EH (cell line): ENCODE measurements at places on chromosomes 13 and 19.

DNA sequence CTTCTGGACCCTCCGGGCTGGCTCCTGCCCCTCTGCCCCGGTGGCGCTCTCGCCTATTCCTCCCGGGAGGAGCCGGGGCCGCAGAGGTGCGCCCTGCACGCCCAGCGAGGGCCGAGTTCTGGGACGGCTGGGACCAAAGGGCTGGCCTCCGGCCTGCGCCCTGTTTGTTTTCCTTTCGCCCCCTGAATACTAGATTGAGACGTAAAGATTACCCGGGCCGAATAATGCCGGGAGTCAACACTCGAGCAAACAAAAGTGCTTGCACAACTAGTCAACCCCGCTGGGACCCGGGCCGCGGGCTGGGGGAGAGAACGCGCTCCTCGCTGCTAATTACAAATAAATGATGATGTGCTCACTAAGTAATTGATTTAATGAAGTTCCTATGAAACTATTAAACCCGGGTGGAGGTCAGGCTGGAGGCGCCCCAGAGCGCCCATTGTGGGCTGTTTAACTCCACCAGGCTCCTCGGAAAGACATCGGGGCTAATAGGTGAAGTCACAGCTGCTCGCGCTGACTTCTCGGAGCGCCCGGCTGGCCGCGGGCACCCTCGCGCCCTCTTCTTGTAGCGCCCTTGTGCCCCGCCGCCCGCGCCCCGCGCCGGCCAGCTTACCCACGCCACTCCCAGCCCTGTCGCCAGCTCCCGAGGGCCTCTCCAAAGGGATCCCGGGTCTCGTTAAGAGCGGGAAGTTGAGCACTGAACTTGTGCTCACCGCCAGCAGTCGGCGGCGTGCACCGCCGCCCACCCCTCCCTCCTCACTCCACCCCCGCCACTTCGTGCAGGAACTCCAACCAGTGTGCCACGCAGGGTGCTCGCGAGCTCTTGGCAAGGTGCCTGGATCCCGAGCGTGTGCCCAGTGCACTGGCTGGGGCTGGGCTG is 14.9 kb downstream of the ZIC5 start:
- DNase-seq = no peak

- no peak for DNase-seq
Measured at GRCh38 chr19:58227964-58228584, 640 bp upstream of the ZNF544 start.

- DNase-seq = peak; percentile 93
Measured at GRCh38 chr19:36772311-36773222, at the start of gene ZNF850. TSS of gene ZNF850 (minus strand) at chr19:36772807. CDS start at chr19:36762606, 10,201 bp downstream.

DNA sequence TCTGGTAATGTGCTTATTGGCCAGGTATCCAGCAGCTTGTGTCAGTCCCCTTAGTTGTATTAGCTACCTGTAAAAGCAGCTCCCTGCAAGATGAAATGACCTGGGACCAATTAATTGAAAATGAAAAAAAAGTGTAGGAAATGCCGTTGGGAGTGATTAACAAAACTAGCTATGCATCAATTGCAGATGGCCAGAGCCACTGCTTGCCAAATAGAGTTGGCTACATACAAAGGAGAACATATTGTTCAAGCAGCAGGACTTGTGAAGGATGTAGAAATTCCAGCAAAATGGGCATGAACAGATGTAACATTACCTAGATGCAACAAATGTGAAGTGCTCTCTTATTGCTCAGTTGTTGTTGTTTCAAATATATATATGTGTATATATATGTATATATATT is 300.5 kb downstream of the PCDH17 start:
- DNase-seq = no peak

DNA sequence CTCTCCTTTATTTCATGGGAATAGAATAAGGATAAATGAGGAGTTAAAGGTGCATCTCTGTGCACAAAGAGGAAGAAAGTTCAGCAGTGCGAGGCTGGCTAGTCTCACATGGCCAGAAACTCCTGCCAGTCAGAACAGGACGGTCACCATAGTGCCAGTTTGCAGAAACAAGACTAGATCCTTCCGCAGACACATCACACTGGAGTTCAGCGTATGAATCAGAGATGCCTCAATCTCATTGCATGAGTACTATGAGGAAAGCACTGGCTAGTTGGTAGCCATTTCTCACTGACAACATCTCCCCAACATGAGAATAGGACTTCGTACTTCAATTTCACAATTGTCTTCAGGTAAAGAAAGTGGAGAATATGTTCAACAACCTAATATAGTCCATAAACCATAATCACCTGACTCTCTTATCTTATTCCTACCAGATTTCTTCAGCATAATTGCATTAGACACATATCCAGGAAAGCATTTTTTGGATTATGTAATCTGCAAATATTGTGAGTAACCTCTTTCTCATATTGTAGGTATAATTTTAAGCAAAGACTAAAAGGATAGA is 34.9 kb downstream of the RXFP2 start:
- DNase-seq = peak; percentile 25

GRCh38 chr13:97100821-97101220 is 106.5 kb upstream of the OXGR1 start:
- DNase-seq = no peak

GRCh38 chr13:50275392-50276063 is 260.3 kb downstream of the KCNRG start:
- DNase-seq = no peak

- peak; percentile 78 for DNase-seq
Measured at GRCh38 chr13:27826379-27827353, 34.4 kb downstream of the GSX1 start.

- DNase-seq = peak; percentile 81
Measured at GRCh38 chr19:18112989-18113478, 15.5 kb downstream of the MAST3 start.

GRCh38 chr19:10207026-10207425 is 12.3 kb upstream of the DNMT1 start:
- no peak for DNase-seq

GRCh38 chr19:41588497-41589209 is 12.7 kb downstream of the CEACAM21 start:
- peak; percentile 57 for DNase-seq

DNA sequence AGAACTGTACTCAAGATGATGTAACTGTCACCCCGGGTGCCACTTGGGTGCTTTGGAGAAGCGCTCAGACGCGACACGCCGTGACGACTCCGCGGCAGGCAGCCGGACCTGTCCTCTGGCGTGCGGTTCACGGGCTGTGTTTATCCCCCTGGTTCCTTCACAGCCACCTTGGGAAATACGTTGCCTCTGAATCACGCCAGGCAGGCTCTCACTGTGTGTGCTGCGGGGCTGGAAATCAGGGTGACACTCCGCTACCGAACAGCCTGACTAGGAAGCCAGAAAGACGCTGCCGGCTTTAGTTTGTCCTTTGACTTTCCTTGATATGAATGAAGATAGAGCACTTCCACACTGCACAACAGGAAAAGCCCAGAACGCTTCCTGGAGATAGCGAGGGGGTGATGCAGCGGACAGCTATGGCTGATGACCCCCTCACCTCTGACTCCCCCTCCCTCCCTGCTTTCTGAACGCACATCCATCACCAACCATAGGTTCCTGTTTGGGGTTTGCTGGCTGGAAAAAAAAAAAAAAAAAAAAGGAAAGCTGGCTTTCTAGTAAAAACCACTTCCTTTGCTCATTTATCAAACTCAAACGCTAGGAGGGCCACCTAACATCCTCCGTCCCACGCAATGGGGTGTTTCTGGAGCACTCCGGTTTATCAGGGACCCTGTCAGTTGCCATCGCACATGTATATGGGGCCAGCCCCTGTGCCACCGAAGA is 3.7 kb upstream of the GP6 start:
- no peak for DNase-seq

DNA sequence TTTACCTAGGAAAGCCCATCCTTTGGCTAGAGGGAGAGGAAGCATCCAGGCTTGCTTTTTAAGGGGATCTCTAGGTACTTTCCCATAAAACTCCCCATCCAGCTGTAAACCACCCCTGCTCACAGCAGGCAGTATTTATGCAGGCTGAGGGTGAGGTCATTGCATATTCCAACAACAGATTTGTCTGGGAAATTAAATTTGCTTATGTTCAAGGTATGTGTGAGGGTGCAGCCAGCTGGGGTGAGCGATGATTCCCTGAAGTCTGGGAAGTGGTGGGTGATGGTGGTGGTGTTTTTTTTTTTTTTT is 96.3 kb upstream of the C1QTNF9B start:
- DNase-seq = peak; percentile 24

GRCh38 chr19:56566904-56567273 is 379 bp upstream of the ZNF470 start:
- DNase-seq = peak; percentile 44

DNA sequence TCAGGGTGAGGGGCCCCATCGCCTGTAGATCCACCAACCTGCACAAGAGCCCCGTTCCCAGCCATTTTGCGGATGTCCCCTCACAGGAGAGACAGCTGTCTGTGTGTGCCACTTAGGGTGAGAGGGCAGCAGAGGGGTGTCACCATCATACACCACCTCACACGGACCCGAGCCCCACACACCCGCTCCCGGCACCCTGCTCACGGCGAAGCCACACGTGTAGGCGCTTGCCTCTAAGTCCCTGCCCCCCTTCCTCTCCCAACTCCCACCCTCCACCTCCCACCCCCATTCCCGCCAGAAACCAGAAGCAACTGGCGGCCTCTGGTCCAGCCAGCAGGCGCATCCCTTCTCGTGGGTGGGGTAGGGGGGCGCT is 4.0 kb upstream of the DPF1 start:
- DNase-seq = no peak
